HuH-7.5 (cell line): ENCODE measurements at places on chromosomes 12 and 14.

DNA sequence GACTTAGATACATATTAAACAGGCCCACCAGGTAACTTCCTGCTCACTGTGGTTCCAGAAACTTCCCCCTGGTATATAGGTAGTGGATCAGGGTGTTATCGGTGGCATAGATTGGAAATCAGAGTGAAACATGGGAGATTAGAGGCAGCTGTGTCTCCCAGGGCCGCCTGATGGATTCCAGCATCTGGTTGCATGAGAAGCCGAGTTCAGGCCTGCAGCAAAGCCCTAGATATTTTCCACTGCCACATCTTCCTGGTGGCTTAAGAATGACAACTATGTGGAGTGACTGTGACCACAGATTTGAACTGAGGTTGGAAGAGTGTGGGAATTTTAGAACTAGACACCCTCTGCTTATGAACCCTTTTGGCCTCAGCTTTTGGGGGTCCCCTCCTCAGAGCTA is 184.8 kb upstream of the NTF3 start:
- no peak for DNase-seq

- DNase-seq = no peak
These were observed 509.1 kb downstream of the VRK1 start for GRCh38 chr14:97306133-97306759.

- DNase-seq = no peak
These were observed 71.8 kb upstream of the BCAT1 start for GRCh38 chr12:25020621-25021243.

DNA sequence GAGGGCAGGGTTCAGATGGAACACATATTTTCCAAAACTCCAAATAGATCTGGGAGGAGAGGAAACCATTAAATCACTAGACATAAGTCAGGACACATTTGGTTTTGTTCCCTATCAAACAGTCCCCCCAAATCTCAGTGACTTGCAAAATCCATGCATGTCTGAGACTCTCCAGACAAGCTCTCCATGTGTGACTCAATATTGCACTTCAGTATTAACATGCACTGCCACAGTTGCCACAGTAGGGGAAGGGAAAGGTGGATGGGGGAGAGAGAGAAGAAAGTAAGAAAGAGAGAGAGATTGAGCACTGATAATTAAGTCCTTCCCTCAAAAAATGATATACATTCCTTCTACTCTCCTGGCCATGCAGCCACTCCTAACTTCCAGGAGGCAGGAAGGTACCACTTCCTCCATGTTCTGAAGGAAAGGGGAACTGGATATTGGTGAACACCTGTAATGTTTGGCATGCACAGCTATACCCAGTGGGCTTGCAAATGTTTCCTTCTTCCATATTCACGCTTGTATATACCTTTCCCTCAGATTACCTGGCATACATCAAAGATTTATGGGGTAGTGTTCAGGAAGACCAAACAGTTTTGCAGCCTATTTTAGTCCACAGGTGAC is 310.0 kb downstream of the ZFP36L1 start:
- no peak for DNase-seq

GRCh38 chr12:29782871-29783772 is 620 bp downstream of the TMTC1 start:
- DNase-seq = no peak

GRCh38 chr12:14614704-14615121 is 47.0 kb upstream of the PLBD1 start:
- no peak for DNase-seq

GRCh38 chr14:86462193-86462753 is 932.3 kb downstream of the FLRT2 start:
- no peak for DNase-seq

DNA sequence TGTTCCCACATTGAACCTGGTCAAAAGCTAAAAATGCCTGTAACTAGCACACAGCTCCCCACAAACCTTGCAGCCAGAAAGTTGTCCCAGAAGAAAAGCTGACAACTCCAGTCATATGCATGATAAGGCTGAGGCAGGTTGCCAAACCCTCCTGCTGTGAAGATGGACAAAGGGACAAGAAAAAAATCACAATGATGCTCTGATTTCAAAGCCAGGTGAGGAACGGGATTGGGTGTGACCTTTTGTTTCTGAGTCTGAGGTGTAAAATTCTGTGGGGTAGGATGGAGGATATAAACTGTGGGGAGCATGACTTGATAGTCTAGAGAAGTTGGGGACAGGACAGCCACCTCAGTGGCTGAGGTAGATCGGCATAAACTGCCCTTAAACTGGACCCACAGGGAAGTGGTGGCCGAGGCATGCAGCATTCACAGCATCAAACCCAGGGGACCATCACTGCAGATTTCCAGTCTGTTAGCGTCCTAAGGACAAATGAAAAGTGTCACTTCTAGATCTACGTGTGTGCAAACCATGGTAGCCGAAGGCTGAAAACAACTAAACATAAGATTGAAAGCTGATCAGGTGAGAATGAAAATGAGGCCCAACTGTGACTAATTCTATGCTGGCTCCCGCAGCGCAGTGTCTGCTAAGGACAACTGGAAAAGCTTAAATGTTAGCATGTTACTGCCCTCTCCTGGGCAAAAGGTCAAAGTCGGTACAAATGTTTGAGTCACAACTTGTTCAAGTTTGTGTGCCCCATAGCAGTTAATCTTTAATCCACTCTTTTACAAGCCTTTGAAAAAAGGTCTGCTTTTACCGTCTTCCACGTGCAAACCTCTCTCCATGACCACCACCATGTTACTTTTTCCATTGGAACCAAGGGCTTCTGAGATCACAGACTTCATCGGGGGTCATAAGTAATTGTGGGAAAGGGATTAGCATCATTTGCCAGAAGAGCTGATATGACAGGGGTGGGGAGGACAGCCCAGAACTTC is 39.8 kb downstream of the GRIN2B start:
- DNase-seq = peak; percentile 38
